ENCODE measurements at places on chromosomes 7 and 10. TPM values are rescaled to one million over a fixed set of nuclear protein-coding genes. Genes with fewer than 3 reads are reported as not detected.

- DNase-seq = no peak
Observed at GRCh38 chr7:80772347-80772993, 134.0 kb downstream of the CD36 start.

DNA sequence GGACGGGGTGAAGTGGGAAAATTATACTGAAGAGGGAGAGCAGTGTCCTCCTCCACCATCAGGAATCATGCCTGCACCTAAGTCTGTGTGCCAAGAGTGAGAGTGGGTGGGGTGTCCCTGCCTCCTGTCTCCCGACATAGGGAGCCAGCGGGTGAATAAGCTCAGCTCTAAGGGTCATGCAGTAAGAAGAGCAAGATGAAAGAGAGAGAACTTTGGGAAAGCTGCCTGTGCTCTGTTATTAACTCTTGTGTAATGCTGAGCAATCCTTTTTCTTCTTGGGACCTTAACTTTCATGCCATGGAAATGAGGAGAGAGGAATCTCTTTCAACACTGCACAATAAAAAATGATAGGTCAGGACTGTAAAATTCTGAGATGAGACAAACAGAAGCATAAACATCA lies 7.9 kb upstream of the TCAF1 start:
- no peak for DNase-seq

Gene MMP21
- total RNA-seq = 0.67 TPM

Gene TRIM73
- 0.48 TPM for total RNA-seq

GRCh38 chr10:126654579-126654978 lies 15.9 kb downstream of the C10orf90 start:
- no peak for DNase-seq

Gene CYP26C1
- total RNA-seq = not detected

DNA sequence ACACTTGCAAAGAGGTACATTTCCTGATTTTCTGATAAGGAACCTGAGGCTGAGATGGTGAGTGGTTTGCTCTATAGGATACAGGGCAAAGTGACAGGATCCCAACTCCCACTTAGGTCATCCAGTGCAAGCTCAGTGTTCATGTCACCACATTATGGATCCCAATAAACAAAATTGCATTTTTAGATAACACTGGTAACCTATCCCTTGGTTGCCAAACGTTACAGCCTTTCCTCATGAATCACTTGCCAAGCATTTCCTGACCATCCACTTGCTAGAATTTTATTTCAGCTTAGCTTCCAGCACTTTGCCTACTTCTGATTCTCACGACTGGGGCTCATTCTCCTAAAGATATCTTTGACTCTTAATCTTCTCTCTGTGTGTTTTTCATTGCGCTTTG lies 131.4 kb upstream of the ODAD2 start:
- DNase-seq = no peak

- DNase-seq = no peak
Observed at GRCh38 chr10:18984531-18984930, 64.1 kb upstream of the MALRD1 start.

- no peak for DNase-seq
Observed at GRCh38 chr10:128867819-128868218, 599.2 kb upstream of the MGMT start.

DNA sequence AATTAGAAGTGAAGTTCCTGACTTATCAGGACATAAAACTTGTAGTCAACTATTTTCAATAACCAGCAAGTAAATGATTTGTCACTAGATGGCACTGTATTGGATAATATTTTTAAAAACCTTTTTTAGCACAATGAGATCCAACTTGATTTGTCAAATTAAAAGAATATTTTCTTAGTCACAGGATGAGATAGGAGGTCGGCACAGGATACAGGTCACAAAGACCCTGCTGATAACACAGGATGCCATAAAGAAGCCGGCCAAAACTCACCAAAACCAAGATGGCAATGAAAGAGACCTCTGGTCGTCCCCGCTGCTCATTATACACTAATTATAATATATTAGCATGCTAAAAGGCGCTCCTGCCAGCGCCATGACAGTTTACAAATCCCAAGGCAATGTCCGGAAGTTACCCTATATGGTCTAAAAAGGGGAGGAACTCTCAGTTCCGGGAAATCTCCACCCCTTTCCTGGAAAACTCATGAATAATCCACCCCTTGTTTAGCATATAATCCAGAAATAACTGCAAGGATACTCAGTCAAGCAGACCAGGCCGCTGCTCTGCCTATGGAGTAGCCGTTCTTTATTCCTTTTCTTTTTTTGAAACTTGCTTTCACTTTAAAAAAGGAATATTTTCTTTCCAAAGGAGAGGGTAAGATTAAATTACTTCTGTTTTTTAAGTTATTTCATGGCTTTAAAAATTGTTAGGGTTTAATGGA lies 255.7 kb upstream of the MKLN1 start:
- DNase-seq = peak; percentile 75

GRCh38 chr7:1785839-1786238 lies 115.8 kb downstream of the ELFN1 start:
- no peak for DNase-seq

Gene ASB15
- 18.6 TPM for total RNA-seq

Gene NKX6-2
- not detected for total RNA-seq

DNA sequence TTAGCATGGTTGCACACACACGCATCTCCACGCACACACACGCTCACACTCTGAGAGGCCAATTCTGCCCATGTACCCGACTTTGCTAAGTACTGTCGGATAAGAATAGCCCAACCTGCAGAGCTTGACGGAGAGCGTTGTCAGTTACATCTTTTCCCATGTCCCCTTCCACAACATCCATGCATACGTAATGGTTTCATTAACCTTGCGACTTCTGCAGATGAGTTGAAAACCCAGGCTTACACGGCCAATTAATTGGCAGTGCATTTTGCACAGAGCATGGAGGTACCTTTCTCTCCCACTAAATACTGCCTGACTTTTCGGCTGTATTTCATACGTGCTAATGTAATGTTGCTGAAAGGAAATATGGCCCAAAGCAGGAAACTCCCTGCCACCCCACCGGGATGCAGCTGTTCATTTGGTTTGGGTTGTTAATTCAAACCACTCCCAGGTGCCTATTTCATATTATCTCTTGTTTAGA lies 291.2 kb upstream of the HABP2 start:
- no peak for DNase-seq

Gene ZNF239
- 2.2 TPM for total RNA-seq

GRCh38 chr10:24898501-24898900 lies 53.9 kb downstream of the PRTFDC1 start:
- DNase-seq = no peak

Gene RBP4
- 48.2 TPM for total RNA-seq

Gene OSBPL3
- total RNA-seq = 6.7 TPM

DNA sequence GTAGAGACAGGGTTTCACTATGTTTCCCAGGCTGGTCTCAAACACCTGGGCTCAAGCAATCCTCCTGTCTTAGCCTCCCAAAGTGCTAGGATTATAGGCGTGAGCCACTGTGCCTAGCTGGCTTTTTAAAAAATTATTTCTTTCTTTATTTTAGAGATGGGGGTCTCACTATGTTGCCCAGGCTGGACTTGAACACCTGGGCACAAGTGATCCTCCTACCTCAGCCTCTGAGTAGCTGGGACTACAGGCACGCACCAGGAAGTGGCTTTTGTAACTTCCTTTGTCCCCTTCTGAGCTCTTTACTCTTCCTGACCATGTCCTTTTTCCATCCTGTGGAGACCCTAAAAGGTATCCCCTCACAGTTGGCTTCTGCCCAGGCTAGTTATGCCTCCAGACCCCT lies 2.1 kb upstream of the MYOZ1 start:
- DNase-seq = no peak

DNA sequence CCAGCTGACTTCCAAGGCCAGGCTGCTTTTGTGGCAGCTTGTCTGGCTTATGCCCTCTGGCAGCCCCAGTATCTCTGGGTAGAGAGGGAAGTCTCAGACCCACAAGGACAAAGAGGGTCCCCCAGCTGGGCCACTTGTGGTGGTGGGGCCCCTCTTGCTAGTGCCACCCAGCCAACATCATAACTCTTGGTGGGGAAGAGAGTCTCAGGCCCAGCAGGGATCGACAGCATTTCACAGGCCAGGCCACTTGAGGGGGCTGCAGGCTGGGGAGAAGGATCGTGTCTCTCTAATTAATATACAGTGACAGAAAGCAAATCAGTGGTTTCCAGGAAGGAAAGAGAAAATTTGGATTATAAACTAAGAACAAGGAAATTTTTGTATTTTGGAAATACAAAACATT lies 76.0 kb downstream of the TYW1B start:
- no peak for DNase-seq

DNA sequence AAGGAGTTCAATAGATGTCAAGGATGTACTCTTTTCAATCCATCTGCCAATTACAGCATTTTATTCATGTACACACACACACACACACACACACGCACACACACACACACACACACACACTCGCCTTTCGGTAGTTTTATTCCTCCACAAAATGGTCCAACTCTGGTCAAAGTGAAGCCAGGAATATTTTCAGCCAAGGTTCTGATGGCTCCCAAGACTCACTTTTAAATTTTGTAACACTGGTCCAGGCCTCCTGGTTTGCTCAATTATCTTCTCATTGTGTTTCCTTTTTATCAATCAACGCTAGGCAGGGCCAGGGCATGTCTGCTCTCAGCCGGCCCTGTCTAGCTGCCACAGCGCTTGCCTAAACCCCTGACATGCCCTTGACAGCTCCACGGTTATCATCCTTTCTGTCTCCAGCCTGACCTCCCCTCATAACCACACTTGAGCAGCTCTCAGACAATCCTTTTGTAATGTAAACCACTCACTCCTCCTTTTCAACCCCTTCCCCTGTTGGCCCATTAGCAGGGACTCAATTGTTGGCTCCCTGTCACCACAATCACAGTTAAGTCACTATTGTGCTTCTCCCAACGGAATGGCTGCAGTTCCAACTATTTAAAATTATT lies 115.1 kb downstream of the ICA1 start:
- DNase-seq = no peak

- no peak for DNase-seq
Observed at GRCh38 chr10:667602-668143, 21.8 kb downstream of the DIP2C start.

DNA sequence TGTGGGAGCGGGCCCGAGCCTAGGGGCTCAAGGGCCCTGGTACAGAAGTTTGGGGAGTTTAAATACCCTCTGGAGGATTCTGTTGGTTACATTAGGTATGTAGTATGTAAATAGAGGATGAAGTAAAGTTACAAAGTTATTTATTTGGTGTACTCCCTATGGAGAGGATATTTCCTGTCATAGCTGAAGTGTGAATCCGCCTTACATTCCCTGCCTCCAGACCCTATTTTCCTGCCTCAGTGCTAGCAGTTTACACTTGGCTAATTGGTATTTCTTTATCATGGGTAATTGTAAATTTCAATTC lies 60.6 kb upstream of the KLF14 start:
- DNase-seq = no peak

DNA sequence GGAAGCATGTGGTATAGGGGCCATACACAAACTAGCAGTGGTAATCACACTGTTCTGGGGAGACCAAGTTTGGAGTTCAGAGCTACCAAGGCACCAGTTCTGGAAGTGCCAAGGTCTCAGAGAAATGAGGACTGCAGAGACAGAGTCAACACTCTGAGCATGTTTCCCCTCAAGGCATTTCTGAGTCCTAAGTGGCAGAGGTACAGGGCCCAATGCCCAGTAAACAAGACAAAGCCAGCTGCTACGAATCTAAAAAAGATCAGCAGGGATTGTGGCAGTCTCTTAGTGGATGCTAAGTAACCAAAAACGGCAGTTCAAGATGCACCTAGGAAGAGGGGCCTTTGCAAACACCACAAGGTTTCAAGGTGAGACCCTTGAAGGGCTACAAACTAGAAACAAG lies 271.9 kb downstream of the TNS3 start:
- no peak for DNase-seq
